A549 treated with GW870086 at 1 μM for 4 hours (cell line): ENCODE measurements at places on chromosomes 7 and 10. TPM values are rescaled to one million over a fixed set of nuclear protein-coding genes. Genes with fewer than 3 reads are reported as not detected.

Gene SEPTIN7
- 169 to 220 TPM (median 207 TPM) in 5 replicates for total RNA-seq

Gene ACHE
- 2.2 to 3.0 TPM (median 2.8 TPM) in 5 replicates for total RNA-seq

Gene ZNF488
- 9.7 to 13.1 TPM (median 11.6 TPM) in 5 replicates for total RNA-seq

Gene FRMPD2
- total RNA-seq = 0.06 TPM in 1 of 5 replicates, not detected in the others

Gene SFR1
- total RNA-seq = 14.7 to 20.6 TPM (median 17.4 TPM) in 5 replicates

Gene GOLGA7B
- 3.1 to 4.7 TPM (median 4.1 TPM) in 5 replicates for total RNA-seq

Gene C10orf71
- not detected in 5 replicates for total RNA-seq

Gene OPN4
- total RNA-seq = not detected in 5 replicates

Gene ANKRD22
- 0.41 to 0.87 TPM (median 0.58 TPM) in 5 replicates for total RNA-seq

Gene ERVW-1
- not detected in 5 replicates for total RNA-seq

Gene TWIST1
- total RNA-seq = 1.6 to 3.9 TPM (median 3.0 TPM) in 5 replicates

Gene TSPAN33
- 4.6 to 6.8 TPM (median 6.5 TPM) in 5 replicates for total RNA-seq
